ENCODE measurements at places on chromosomes 1 and 21. TPM values are rescaled to one million over a fixed set of nuclear protein-coding genes. Genes with fewer than 3 reads are reported as not detected.

DNA sequence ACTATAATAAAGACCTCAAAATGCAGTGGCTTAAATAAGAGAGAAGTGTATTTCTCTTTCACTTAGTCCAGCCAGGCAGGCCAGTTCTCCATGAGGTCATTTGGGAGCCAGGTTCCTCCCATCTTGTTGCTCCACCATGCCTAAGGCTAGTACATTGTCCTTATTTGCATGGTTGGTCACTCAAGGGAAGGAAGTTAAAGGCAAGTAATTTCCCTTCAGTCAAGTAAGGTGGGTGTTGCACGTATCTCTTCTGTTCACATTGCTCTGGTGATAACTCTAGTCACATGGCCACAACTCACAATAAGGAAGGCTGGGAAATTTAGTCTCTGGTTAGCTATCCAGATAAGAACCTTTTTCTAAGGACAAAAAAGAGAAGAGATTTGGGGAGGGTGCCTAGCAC lies 27.2 kb upstream of the TADA1 start:
- DNase-seq = no peak

DNA sequence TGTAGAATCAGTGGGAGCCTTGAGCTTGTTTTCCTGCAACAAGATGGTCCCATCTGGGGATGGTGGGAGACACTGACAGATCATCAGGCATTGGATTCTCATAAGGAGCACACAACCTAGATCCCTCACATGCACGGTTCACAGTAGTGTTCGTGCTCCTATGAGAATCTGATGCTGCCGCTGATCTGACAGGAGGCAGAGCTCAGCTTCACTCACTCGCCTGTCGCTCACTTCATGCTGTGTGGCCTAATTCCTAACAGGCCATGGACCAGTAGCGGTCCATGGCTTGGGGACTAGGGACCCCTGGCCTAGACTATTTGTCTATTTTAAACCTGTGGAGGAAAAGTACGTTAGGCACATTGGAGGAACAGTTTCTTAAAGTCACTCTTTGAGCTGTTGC lies 140.0 kb downstream of the EDEM3 start:
- no peak for DNase-seq

- DNase-seq = no peak
Measured at GRCh38 chr21:43608225-43608624, 51.1 kb downstream of the HSF2BP start.

DNA sequence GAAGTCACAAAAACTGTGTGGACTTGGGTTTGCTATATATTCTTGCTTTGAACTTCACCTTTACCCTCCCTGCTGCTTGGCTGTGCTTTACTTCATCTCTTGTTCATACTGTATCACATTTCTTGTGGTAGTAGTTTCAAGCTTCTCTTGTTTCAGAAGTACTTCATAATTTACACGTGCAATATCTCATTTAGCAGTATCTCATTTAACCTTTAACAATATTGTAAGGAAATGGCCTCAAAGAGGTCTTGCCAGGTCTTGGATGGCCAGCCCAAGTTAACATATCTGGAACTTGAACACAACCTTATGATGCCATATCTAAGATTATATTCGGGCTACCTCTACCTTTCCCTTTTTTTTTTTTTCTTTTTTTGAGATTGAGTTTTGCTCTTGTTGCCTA lies 1.7 kb upstream of the TRIM45 start:
- no peak for DNase-seq

DNA sequence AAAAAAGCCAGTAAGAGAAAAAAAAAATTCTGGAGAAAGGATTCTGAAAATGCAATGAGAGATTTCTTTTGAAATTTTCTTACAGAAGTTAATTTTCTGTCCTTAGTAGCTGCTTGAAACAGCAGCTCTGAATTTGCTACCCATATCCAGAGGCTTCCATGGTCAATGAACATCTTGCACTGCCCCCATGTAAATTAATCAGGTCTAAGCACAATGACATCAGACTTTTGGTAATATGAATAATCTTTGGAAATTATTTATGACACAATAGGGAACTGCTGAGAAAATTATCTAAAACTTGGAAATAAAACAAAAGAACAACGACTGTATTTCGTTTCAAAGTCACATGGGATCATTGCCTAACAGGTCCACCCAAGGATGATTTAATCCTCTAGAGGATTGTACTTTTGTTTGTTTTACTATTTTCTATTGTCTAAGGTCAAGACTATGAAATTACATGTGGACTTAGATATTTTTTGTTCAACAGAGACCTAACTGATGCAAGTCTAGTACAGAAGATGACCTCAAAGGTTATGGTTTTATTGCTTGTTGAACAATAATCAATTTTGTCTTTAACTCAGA lies 312.1 kb downstream of the BACH1 start:
- no peak for DNase-seq

GRCh38 chr1:20416706-20417105 lies 69.3 kb downstream of the CAMK2N1 start:
- DNase-seq = no peak

DNA sequence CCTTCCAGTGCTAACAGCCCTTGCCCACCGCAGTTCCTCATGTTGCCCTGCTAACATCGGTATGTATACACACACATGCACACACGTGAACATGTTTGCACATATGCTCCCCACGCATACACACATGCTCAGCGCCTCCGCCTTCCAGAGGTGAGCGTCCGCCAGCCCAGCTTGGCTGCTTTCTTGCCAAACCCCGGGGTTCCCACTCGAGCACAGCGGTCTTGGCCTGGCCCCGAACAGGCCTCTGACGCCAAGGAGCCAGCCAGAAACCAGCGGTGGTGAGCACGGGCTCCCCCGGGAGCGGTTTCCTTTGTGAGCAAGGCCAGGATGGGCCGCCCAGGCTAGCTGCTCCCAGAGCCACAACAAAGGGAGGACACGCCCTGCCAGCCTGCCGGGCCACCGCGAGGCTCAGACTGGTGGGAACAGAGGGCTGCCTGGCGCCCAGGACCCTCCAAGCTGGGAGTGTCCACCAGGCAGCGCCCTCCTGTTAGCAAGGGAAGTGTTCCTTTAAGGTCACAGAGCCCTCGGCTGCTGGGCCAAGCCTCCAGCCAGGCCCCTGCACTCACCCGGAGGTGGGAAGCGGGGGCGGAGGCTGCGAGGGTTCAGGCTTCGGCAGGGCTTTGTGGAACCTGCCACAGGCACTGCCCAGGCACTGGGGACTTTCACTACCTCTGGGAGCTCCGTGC lies 65.4 kb downstream of the ALPL start:
- no peak for DNase-seq

DNA sequence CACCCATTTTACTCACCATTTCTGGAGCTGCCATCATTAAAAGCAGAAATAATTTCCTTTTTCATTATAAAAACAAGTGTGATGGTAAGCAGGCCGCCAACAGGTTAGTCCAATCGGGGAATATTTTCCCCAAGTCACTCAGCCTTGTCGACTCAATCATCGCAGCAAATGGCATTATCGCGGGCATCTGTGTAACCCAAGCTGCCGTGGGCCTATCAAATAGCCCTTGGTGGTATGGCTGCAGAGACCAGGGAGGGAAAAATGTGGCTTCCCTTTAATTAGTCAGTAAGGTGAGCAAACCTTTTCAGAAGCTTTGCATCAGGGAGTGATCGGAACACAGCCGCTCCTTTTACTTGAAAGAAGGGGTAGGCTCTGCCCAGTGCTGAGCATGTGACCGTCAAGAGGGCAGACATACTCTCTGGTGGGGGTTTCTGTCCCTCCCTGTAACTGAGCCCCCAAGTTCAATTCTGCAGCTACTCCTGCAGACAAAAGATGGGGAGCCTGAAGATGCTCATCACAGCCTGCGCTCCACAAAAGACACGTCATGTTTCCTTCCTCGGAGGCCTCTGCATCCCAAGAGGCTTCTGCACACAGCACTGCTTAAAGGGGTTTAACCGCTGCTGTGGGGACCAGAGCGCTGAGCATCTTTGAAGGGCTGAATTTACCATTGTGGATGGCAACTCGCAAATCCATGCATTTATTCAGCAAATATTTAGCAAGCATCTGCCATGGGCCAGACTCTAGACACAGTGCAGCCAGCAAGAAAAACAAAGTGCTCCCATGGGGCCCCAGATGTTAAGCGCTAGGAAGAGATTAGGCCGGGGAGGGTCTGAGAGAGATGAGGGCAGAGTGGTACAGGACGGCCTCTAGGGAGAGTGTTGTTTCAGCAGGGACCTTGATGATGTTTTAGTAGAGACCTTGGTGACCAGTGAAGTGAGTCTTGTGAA lies 1.2 kb upstream of the TMPRSS3 start:
- no peak for DNase-seq

GRCh38 chr1:223084464-223084866 lies 58.6 kb downstream of the TLR5 start:
- no peak for DNase-seq

DNA sequence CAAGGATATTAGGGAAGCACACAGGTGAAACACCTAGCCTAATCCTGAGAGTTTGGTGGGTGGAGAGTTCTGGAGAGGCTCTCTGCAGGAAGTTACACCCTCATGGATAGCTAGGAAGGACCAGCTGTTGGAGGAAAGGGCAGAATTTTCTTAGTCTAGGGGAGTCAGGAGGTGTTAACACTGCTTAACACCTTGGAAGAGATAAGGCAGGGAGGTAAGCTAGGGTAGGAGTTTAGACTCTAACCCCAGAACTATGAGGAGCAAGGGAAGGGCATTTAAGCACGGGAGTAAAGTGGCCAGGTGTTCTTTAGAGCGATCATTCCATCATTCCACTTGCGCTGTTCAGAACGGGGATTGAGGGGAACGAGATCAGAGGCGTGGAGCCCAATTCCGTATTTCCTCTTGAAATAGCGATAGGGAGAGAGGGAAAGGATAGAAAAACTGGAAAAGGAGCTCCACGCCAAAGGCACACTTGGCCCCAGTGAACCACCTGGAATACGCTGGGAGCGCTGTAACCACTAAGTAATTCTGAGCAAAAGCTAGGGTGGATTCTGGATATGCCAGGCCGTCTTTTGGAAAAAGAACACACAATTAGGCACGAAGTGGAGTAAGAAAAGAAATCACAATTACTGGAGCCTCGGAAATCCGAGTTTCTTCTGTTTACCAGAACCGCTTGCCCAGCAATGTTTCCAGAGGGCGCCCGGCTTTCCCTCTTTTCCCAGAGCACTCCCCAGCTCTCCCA lies 1.5 kb upstream of the GPR137B start:
- no peak for DNase-seq

DNA sequence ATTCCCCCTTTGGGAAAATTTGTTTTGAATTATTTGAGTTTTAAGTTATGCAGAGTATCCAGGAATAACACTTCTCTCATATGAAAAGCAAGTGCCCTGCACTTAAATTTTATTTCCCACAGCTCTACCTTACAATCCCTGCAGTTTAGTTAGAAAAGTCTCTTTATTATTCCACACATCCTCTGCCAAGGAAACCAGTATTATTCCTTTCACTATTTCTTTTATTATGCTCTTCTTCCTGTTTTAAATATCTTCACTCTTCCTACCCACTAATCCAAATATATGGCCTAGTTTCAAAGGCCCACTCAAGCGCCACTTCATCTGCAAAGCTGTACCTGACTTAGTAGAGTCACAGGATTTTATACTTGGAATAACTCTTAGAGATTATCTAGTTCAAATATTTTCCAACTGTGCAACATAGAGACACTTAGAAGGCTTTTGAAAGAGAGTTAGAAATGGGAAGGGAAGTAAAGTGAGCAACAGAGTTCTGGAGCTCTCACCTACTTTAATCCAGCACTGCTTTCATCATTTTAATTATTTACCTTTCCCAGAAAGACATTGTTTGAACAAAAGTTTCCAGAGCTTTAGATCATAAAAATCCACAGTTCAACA lies 97.2 kb upstream of the LYPLAL1 start:
- DNase-seq = no peak

HOOK1 gene
- 13.8 TPM for total RNA-seq

OR2L8 gene
- 0.62 TPM for total RNA-seq

OR10K2 gene
- total RNA-seq = not detected

MYBPH gene
- not detected for total RNA-seq

FMO1 gene
- not detected for total RNA-seq

HAX1 gene
- total RNA-seq = 67.3 TPM

KRTAP13-2 gene
- not detected for total RNA-seq

PRKACB gene
- total RNA-seq = 77.6 TPM

DENND2C gene
- total RNA-seq = 1.1 TPM

PSMB2 gene
- 30.5 TPM for total RNA-seq

CKS1B gene
- 9.4 TPM for total RNA-seq

Data from T-helper 17 cell (primary cell).